Lower lobe of right lung (tissue), 2 donors: ENCODE measurements at places on chromosomes 16 and 17. TPM values are rescaled to one million over a fixed set of nuclear protein-coding genes. Genes with fewer than 3 reads are reported as not detected.

DNA sequence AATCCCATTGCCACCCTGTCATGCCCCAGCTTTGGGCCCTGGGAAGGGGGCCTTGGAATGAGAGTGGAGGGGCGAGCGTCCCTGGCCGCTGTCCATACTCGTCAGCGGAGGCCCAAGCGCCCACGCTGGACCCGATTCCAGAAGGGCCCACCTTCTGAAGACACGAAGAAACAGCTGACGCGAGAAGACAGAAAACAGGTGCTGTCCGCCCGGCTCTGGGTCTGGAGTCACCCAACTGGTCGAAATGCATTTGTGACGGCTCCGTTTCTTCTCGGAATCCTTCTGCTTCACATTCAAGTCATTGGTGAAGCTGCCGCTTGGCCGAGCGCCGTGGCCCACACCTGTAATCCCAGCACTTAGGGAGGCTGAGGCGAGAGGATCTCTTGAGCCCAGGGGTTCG lies 52.9 kb upstream of the PVALEF start:
- no peak for DNase-seq

DNA sequence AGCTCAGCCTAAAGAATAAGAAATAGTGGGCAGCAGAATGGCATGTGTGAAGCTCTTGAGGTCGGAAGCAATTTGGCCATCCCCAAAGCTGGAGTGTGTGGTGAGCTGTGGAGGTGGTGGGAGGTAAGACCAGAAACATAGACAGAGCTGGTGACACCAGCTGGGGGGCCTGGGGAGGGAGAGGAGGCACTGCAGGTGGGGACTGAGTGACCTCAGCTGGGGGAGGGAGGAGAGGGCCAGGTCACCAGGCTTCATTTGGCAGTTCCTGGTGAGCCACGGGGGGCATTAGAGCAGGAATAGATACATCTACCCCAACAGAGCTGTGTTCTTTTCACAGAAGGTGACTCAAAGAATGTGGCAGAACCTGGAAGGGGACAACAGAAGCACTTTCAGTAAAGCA lies 31.9 kb downstream of the WFDC1 start:
- no peak for DNase-seq

- DNase-seq: no peak
Observed at GRCh38 chr17:17853811-17854447, 17.1 kb upstream of the SREBF1 start.

Gene SHISA9
- not detected for total RNA-seq

Gene MT4
- not detected for total RNA-seq
